ENCODE measurements at places on chromosomes 2 and 18.

DNA sequence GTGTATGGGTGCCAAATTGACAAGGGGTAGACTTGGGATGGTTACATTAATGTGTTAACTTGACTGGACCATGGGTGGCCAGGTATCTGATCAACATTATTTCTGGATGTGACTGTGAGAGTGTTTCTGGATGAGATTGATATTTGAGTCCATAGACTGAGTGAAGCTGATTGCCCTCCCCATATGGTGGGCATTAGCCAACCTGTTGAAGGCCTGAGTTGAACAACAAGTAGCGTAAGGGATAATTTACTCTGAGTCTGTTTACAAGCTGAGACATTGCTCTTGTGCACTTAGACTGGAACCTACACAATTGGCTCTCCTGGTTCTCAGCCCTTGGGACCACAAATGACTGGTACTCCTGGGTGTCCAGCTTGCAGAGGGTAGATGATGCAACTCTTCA lies 240.1 kb downstream of the ASXL3 start:
- DNase-seq = no peak

GRCh38 chr2:227861011-227861410 lies 10.4 kb upstream of the DAW1 start:
- DNase-seq = no peak

DNA sequence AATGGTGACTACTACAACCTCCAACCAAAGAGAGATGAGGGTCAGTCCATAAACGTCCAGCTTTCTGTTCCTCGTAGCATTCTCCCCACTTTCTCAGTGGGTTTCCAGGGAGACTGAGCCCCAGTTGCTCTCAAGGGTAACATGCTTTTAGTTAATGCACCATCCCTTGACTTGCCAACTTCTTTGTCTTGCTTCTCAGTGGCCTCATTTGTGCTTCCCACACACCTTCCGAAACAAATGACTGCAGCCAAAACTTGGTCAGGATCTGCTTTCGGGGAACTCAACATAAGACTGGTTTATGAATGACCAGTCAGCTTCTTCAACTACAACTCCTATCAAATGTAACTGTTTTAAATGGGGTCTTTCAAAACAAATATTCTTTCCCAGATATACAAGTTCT lies 94.1 kb downstream of the COL6A3 start:
- DNase-seq = no peak

GRCh38 chr2:200369886-200370285 lies 63.4 kb downstream of the SPATS2L start:
- no peak for DNase-seq

- no peak for DNase-seq
Observed at GRCh38 chr2:54935389-54935788, 114.9 kb downstream of the RTN4 start.

- peak; percentile 27 for DNase-seq
Observed at GRCh38 chr18:28855524-28855923, 678.6 kb upstream of the CDH2 start.

GRCh38 chr2:28048341-28048740 lies 157.8 kb downstream of the BABAM2 start:
- DNase-seq = peak; percentile 28

- DNase-seq = no peak
Observed at GRCh38 chr2:216082117-216082711, 495 bp downstream of the TMEM169 start.

DNA sequence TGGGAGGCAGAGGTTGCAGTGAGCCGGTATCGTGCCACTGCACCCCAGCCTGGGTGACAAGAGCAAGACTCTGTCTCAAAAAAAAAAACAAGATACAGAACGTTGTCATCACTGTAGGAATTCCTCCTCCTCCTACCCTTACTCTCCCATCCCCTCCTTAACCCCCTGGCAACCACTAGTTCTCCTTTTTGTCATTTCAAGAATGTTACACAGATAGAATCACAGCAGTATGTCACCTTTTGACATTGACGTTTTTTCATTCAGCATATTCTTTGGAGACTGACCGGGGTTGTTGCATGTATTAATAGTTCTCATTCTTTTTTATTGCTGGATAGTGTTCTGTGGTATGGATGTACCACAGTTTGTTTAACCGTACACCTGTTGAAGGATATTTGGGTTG lies 32.4 kb downstream of the TTLL4 start:
- no peak for DNase-seq

- DNase-seq = peak; percentile 10
Observed at GRCh38 chr18:53380063-53380639, 844.3 kb downstream of the MBD2 start.

DNA sequence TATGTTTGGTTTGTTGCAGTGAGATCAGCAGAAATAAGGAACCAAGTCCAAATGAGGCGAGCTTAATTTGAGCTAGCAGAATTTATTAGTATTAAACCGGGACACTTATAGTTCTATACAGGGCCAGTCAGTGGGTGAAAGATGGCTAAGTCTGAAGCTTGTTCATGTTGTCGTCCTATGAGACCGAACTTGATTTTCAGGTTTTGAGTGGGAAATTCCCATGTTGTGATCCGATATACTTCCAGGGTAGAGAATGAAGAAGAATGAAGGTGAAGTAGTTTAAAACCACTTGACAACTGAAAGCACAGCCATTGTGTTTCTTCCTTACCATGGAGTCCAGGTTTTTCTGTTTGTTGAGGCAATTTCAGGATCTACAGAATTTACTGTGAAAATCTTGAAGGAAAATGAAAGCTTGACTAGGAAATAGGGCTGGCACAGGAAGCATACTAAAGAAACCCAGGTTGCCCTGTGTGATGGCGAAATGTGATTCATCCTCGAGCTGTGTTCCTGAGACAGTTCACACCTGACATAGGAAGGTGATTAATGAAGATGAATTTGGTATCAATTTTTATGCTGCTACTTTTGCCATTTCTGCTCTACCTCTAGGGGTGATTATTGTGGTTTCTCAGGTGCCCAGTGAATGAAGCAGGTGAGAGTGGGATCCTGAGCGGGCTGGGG lies 37.6 kb upstream of the MGAT5 start:
- no peak for DNase-seq

DNA sequence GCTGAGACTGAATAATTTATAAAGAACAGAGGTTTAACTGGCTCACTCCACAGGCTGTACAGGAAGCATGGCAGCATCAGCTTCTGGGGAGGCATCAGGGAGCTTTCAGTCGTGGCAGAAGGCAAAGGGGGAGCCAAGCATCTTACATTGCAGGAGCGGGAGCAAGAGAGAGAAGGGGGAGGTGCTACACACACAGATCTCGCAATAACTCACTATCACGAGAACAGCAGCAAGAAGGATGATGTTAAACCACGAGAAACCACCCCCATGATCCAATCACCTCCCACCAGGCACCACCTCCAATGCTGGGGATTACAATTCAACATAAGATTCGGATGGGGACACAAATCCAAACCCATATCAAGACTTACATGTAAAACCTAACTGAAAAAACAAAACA lies 17.8 kb upstream of the MATN3 start:
- no peak for DNase-seq

DNA sequence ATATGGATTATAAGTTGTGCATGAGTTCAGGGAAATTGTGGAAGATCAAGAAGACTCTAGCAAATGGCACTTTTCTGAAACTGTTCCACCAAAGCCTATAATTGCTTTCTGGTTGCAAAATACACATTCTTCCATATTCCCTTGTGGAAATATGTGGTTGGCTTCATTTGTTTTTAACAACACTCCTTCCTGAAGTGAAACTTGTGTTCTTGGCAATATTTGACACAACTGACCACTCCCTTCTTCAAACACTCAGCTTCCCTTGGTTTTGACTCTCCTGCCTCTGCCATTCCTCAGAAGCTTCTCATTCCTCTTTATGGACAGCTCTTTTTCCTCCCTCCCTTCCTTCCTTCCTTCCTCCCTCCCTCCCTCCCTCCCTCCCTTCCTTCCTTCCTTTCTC lies 192.3 kb downstream of the PMAIP1 start:
- peak; percentile 33 for DNase-seq

- DNase-seq = no peak
Observed at GRCh38 chr2:96967961-96968360, 18.4 kb downstream of the FAM178B start.

- no peak for DNase-seq
Observed at GRCh38 chr2:60861736-60862135, 19.6 kb upstream of the REL start.

GRCh38 chr2:207397917-207398655 lies 131.7 kb upstream of the CREB1 start:
- DNase-seq = peak; percentile 54

GRCh38 chr2:228444161-228444560 lies 262.7 kb upstream of the SPHKAP start:
- DNase-seq = no peak

- DNase-seq = peak; percentile 41
Observed at GRCh38 chr2:35973132-35973736, 382.3 kb upstream of the CRIM1 start.

GRCh38 chr2:19767899-19768298 lies 133.9 kb downstream of the TTC32 start:
- peak; percentile 68 for DNase-seq

DNA sequence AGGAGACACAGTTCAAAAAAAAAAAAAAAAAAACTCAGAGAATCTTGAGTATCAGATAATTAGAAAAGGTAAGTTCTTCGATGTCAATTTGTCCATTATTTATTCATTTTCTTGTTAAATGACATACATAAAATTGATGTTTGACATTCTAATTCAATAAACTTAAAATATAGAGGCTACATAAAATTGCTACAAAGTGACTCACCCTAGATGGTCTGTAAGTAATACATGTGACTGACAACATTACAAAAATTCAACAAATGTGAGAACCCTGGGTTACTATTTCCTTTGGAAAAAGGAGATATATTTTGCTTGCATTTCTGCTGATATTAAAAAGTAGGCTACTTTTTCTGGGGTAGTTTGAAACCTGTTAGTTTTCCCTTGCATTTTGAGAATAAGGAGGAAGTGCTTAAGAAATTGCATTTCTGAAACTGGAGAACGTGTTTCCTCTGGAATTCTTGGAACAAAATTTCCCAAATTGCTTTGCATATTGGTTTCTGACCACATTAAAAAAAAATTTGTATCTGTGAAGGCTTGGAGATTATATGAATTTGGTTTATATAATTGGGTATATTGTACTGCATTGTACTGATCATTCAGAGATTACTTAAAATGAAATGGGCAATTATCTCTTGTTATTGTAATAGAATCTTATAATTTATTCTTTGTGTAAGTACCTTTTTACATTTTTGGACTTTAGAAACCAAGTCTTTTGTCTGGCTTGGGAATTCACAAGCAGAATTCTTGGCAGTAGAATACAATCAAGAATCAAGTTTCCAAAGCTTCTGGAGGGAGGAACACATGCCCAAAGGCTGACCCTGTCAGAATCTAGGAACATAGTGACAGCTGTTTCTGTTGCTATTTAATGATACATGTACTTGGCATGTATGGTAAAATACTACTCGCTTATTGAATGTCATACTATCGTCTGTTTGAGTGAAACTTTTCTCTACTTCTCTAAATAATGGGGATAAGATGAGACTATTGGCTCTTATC lies 106.1 kb downstream of the DSEL start:
- DNase-seq = peak; percentile 21

DNA sequence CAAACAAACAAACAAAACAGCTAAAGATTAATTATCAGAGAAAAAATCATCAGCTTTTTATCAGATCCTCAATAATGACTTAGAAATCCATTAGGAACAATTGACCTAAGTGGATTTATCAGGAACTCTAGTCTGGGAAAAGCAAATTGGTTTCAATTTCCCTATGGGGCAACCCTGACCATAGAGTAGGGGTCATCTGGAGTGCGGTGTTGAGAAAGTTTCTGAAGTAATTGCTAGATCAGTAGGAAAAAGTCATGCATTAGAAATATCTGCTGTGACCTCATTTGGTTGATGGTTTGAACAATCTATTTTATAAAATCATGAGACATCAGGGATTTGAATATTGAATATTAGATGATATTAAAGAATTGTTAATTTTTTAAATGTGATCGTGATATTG lies 507.9 kb downstream of the TXNL1 start:
- DNase-seq = no peak

- DNase-seq = peak; percentile 23
Observed at GRCh38 chr18:45538444-45538843, 76.8 kb upstream of the SLC14A2 start.

GRCh38 chr2:159201360-159202063 lies 85.0 kb downstream of the WDSUB1 start:
- no peak for DNase-seq

DNA sequence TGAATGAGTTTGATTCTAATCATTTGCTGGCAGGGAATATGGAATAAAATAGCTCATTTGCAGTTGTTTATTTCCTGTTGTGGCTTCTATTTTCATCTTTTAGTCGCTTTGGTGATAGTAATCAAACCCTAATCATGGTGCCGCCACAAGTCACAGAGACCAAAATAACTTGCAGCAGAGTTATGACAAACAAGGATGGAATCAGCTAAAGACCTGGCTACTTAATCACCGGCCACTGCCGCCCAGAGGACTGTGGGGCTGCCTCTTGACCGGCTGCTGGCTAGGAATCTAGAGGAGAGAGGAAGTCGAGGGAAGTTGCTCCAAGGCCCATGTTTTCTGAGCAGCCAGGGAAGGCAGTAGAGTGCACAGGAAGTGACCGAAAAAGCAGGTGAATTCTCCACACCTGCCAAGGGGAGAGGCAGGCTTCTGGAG lies 5.1 kb upstream of the SMAD7 start:
- peak; percentile 79 for DNase-seq

DNA sequence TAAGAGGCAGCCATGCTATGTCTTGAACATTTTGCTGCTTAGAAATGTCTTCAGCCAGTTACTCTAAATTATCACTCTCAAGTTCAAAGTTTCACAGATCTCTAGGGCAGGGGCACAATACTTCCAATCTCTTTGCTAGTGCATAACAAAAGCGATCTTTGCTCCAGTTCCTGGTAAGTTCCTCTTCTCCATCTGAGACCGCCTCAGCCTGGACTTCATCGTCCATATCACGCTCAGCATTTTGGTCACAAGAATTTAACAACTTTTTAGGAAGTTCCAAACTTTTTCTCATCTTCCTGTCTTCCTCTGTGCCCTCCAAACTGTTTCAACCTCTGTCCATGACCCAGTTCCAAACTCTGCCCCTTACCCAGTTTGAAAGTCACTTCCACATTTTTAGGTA lies 8.8 kb upstream of the SLC35F5 start:
- no peak for DNase-seq

- DNase-seq = no peak
Observed at GRCh38 chr2:180933332-180933731, 47.1 kb upstream of the UBE2E3 start.

GRCh38 chr2:71555798-71556454 lies 102.6 kb downstream of the DYSF start:
- DNase-seq = no peak

DNA sequence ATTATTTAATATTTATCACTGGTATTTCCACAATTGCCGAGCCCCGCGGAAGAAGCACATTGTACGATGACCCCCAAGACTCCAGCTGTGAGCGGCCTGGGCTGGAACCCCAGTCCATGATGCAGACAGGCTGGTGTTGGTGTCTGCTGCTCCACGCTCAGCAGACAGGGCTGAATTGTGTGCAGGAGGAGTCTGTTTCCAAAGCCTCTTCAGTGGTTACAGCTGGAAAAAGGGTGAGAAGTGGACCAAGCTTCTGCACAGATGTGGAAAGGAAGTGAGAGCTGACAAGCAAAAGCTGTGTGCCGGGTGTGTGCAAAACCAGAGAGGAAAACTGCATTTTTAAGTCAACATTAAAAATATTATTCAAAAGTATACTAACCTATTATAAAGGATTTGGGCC lies 500.4 kb downstream of the GALR1 start:
- no peak for DNase-seq

Measured in fibroblast of skin of right quadriceps (primary cell).